ENCODE measurements at places on chromosomes 3 and 15. TPM values are rescaled to one million over a fixed set of nuclear protein-coding genes. Genes with fewer than 3 reads are reported as not detected.

DNA sequence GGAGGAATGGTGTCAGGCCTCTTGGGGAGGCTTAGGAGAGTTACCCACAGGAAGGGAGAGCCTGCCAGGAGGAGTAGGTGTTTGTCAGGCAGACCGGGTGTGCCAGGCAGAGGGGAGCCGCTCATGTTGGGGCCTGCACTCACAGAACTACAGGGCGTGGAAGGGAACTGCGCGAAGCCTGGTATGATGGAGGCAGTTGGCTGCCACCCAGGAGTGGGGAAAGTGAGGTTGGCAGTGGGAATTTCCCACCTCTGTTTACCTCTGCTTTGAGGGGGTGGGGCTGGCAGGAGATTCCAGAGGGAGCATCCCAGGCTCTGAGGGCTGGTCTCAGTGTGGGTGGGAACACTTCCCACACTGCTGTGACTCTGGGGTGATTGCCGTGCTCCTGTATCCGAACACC is 99.9 kb downstream of the SLCO3A1 start:
- no peak for DNase-seq

GRCh38 chr3:107465064-107465631 is 57.6 kb upstream of the BBX start:
- DNase-seq: no peak

- no peak for DNase-seq
Measured at GRCh38 chr15:57763176-57763964, 56.9 kb downstream of the POLR2M start.

- DNase-seq: no peak
Measured at GRCh38 chr3:107845380-107846278, 245.2 kb downstream of the CD47 start.

DNA sequence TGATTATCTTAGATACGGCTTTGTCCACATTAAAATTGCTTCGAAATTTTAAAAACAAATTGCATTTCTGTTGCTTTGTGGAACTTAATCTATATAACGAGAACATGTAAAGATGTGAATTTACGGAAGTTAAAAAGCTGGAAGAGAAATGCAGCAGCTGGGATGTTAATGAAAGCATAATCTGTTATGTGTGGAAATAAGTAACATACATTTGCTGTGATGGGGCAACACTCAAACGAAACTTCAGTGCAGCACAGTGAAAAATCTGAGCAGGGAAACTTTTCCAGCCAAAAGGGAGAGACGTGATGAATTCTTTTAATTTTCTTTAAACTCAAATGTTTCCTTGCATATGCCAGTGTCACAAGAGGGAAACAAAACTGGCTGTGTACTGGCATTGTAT is 276.7 kb upstream of the LMCD1 start:
- no peak for DNase-seq

- no peak for DNase-seq
Measured at GRCh38 chr3:72336821-72337479, 511.3 kb downstream of the SHQ1 start.

DNA sequence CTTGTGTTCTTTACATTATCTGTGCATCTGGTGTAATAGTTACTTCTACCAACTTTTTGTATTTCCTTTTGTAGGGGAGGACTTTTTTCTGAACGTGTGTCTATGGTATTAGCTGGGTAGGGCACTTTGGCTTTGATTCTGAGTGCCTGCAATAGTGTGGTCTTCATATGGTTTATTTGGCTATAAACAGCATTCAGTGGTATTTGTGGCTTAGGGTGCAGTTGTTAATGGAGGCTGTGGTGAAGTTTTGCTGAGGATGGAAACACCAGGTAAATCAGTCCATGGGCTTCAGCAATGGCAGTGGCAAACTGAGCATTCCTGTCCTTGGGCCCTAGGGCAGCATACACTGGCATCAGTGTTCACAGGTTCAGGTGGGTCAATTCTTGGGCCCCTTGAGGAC is 230.6 kb upstream of the CTNNB1 start:
- DNase-seq: no peak

GRCh38 chr3:189056646-189057335 is 115.0 kb upstream of the TPRG1 start:
- DNase-seq: no peak

DNA sequence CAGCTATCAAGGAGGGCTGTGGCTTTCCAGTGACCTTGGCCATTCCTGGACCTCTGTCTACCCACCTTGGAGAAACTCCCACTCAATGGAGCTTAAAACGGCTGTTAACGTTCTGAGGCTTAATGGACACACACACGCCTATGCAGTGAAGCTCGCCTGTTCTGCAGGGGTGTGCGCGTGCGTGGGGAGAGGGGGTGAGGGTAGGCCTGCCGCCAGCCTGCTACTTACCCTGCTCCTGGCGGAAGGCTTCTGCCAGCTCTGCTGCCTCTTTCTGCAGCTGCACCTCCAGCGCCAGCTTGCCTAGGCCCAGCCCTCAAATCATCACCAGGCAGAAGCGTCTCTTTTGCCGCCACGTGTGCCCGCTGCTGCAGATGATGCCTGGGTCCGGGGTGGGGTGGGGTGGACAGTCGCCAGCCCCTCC is 23.2 kb upstream of the PARL start:
- no peak for DNase-seq

GRCh38 chr15:73799466-73799865 is 46.3 kb upstream of the INSYN1 start:
- no peak for DNase-seq

- DNase-seq: no peak
Measured at GRCh38 chr3:94130690-94131089, 67.8 kb downstream of the NSUN3 start.

DNA sequence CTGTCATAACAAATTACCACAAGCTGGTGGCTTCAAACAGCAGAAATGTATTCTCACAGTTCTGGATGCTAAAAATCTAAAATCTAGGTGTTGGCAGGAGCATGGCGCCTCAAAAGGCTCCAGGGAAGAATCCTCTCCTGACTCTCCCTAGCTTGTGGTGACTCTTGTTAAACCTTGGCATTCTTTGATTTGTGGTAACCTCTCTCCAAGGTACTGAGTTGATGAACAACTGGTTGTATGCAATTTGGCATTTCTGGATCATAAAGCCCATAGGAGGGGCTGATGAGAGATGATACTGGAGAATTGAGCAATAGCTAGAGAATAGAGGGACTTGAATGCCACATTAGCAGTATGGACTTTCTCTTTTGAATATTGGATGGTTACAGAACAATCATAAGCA is 821.8 kb downstream of the TBL1XR1 start:
- no peak for DNase-seq

DNA sequence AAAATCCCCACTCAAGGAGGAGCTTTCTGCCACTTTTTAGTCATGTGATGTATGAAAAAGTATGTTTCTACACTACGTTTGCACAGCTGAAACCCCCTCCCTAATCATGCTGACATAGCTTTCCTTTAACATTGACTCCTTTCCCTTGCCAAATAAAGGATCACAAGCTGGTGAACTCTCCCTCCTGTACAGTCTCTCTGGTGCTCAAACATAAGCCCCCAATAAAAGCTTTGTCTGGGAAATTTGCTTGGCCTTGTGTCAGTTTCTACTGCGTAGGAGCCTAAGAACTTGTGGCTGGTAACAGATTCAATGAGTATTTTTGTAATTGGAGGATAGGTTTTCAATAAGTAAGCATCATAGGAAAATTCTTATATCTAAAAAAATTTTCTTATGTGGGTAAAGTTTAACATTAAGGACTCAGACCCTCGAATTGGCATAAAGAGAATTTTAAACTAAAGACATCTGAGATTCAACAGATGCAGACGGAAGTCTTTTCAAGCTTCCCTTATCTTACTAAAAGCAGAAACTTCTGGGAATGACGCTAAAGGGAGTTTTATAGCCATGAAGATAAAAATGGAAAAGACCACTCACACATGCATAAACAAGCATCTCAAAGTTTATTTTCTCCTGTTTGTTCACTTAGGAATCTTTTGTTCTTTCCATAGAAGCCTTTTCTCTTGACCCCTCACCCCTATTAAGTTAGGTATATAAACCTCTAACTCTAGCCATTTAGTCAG is 44.1 kb upstream of the P2RY1 start:
- DNase-seq: no peak

GRCh38 chr15:99385005-99385669 is 133.9 kb downstream of the LRRC28 start:
- no peak for DNase-seq

DNA sequence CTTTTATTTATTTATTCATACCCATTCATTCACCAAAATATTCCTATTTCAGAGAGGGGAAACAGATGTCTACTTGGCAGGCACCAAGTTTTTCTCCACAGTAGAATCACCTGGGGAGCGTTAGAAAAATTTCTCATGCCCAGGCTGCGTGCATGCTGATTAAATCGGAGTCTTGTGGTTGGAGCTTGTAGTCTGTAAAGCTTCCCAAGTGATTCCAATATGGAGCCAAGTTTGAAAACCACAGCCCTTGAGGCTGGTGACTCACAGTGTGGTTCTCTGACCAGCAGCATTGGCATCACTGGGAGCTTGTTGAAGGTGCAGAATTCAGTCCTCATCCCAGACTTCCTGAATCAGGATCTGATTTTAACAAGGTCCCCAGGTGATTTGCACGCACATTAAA is 49.7 kb downstream of the PDHB start:
- no peak for DNase-seq

DNA sequence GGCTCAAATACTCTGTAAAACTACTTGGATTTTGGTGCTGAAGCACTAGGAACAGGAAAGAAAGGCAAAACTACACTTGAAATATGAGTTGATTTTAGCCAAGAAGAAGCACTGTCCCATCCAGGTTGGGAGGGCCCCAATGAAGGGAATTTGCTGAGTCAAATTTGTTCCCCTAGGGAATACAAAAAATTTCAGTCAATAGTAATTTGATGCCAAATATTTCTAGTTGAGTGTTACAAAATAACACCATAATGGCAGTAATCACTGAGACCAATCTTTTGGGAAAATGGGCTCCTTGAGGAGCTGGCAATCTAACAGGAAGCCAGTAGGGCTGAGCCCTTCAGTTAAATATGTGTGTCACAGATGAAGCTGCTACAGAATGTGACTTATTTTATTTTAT is 896.9 kb downstream of the DIPK2A start:
- no peak for DNase-seq

DNA sequence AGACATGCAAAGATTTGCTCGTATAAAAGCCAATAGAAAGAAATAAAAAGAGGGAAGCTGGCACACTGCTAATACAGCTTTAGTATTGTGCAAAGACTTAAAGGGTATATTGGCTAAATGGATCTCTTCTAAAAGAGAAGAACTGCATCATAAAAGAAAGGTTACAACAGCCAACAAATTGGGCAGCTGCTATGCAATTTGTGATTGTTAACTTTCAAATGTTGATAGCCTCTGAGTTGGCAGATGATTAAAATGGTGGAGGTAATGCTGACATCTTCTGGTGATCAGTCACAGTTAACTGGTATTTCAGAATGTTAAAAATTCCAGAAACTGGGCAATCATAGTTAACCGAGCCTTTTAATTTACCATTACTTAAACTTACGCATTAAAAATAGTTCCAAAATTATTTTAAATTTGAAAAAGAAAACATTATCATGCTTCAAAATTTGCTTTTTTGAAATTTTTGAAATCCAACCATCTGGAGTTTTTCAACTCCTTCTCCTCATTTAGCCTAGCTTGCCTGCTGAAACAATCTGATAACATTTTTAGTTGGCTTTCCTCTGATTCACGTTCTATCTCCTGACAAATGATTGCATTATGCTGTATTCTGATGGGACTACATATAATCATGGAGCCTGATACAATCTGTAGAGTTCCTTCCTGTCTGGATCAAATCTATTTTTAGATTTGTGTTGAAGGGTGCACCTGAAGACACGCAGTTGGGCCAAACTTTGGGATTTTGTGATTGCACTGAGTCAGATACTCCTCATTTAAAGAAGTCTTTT is 144.0 kb upstream of the PDZRN3 start:
- DNase-seq: no peak

GRCh38 chr3:11247362-11247761 is 24.8 kb upstream of the ATG7 start:
- no peak for DNase-seq

Gene PATL2
- 13.0 TPM for total RNA-seq

Gene SERINC4
- total RNA-seq: 0.50 TPM

Gene SLC28A2
- total RNA-seq: not detected

Gene OXTR
- total RNA-seq: 2.7 TPM

Gene TMEM41A
- 24.9 TPM for total RNA-seq

Gene ARGFX
- total RNA-seq: not detected

Gene CIP2A
- 27.0 TPM for total RNA-seq

Gene SLC51B
- not detected for total RNA-seq

Gene SLC22A14
- total RNA-seq: not detected

Data from natural killer cell treated with Interleukin-12 subunit alpha and Interleukin-12 subunit beta and Interleukin-15 and Interleukin-18, amount 100 ng/mL, for 72 hours (primary cell).